ENCODE measurements at places on chromosomes 4 and X.

- no peak for DNase-seq
Observed at GRCh38 chr4:164350061-164350460, 403.9 kb upstream of the SMIM31 start.

DNA sequence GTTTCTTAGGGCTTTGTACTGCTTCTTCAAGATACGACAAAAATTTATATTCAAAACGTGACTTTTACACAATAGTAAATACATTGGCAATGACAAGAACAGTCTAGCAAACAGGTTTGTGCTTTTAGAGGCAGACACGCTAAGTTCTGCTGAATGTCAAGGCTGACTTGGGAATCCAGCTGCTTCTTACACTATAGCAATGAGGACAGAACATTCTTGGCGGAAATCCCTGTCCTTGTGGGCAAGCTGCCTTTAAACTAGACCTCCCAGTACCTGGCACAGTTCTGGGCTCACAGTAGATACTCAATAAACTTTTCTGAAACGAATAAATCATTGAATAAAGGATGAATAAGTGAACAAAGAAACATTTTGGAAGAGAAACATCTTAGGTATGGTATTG lies 148.2 kb downstream of the RASL11B start:
- DNase-seq: no peak

DNA sequence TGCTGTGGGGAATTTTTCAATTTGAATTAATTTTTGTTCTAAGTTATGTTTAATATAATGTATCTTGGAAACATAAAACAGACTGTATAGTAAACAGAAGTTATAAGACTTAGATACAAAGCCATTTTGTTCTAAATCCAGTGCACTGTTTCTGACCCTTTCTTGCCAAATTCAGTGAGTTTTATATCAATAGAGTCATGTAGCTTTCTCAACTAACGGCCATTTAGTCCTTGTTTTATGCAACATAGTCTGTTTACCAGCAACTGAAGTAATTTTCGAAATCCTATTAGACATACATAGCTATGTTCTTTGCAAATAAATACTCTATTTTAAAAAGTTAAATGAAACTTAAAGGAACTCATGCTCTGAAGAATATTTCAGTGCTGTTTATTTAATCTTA lies 242.8 kb downstream of the ADGRL3 start:
- no peak for DNase-seq

GRCh38 chrX:29798469-29798868 lies 416.9 kb upstream of the MAGEB2 start:
- DNase-seq: no peak

DNA sequence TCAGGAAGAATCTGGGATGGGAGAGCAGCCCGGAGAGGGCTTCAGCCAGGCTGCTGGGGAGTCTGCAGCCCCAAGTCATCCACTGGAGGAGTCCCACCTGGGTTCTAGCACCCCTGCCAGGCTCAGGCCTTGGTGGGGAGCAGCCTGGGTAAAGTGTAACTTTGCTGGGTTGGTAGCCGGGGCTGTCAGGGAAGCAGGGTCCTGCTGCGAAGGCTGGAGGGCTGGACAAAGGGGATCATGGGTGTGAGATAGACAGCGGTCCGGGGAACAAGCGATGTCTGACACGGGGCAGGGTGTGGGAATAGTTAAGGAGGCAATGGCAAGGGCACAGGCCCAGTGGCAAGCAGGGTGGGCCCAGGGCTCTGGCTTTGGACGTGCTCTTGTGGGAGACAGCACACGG lies 37.6 kb downstream of the PDHA1 start:
- no peak for DNase-seq

- no peak for DNase-seq
Observed at GRCh38 chr4:8329560-8329858, 60.0 kb downstream of the HTRA3 start.

DNA sequence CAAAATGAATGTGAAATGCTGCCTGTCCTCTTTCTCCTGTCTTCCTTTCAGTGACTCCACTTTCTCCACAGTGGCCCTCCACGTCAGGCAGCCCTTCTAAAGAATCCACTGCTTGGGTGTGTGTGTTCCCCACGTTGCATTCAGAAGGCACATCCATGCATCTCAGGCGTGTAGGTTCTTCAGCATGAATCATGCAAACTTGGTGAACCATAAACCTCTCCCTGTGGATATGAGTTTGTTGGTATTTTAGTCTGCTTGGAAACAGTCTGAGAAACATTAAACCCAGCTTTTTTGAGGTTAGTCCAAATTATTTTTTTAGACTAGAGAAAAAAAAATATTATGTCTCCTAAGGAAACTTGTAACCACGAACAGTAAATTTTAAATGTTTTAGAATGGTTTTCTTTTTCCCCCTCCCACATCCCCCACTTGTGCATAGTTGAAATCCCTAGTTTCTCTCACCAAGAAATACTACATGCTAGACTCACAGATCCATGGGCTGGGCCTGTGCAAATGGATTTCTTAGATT lies 251.6 kb downstream of the CBR4 start:
- no peak for DNase-seq

DNA sequence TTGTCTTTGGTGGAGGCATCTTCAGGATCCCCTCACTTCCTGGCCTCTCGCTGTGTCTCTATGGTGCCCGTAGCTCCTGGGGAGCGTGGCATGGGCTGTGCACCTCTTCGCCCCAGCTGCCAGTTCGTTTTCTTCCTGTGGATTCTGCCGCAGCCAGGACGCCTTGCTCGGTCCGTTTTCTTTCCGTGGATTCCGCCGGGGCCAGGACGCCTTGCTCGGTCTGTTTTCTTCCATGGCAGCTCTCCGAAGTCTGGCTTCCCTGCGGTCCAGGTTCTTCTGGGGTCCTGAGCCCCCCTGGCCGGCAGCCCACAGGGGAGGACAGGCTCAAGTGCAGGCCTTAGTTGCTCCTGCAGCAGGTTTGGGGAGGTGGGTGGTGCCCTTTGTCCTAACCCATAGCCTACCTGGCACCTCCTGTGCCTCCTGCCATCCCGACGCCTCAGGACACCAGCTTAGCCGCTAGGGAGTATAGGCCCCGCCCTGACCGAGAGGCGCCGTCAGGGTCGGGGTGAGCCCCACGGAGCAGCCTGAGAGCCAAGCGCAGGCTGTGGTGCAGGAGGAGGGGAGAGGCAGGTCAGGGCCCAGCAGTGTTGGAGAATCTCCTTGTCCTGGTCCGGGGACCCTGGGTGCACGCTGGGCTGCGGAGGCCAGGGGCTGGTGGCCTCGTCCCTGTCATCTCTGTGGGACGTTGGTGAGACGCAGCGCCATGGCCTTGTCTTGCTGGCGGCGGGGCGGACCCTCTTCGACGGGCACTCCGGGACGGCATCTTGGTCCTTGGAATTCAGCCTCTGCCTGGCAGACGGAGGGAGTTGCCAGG lies 27.1 kb downstream of the UVSSA start:
- DNase-seq: no peak

- no peak for DNase-seq
Observed at GRCh38 chr4:5776510-5776909, 65.5 kb downstream of the EVC start.

DNA sequence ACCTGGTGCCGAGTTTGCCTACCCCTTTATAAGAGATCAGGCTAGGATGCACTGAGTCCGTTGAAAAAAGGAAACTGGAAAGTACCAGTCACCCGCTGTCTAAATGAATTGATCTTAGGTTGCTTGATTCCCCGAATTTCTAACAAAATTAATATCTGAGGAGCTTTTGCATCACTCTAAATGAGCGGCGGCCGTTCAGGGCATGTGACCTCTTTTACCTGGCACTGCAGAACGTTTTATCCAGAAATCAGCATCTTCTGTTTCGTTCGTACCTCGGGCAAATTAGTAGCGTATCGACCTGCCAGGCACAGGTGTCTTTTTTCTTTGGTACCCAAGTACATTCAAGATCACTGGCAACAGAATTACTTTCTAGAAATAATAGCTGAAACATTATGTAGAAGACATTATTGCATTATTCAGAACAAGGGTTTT lies 876 bp downstream of the KLHL2 start:
- DNase-seq: peak; percentile 56

- no peak for DNase-seq
Observed at GRCh38 chr4:148007314-148007760, 275.4 kb downstream of the ARHGAP10 start.

GRCh38 chr4:113955948-113956347 lies 23.5 kb downstream of the ARSJ start:
- DNase-seq: no peak

GRCh38 chr4:91325495-91325894 lies 978.3 kb upstream of the GRID2 start:
- no peak for DNase-seq

GRCh38 chr4:147019091-147019490 lies 73.4 kb upstream of the TTC29 start:
- peak; percentile 72 for DNase-seq

DNA sequence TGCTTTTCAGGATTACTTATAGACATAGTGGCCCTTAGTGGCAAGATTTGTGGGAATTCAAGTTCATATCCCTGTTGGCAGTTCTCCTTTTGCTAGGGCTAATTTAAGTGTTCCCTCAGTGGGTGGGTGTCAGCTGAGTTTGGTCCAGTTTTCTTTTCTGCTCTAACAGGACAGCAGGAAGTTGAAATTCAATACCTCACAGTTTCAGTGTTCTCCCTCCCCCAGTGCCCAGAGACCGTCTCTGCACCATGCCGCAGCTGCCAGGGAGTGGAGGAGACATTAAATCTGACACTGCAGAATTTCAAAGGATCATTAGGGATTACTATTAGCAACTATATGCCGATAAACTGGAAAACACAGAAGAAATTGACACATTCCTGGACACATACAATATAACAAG lies 50.7 kb downstream of the UBE2NL start:
- DNase-seq: no peak

DNA sequence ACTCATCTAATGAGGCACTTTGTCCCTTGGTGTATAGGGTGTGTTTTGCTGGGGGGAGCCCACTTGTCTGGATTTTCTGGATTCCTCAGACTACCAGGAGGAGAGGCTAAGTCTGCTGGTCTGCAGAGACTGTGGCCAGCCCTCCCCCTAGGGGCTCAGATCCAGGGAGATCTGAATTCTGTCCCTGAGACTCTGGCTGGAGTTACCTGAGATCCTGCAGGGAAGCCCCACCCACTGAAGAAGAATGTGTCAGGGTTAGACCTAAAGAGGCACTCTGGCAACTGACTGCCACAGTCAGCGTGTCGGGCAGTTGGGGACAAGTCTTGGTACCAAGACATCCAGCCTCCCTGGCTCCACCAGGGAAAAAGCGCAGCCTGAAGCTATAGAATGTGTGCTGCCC lies 138.9 kb downstream of the DCAF12L2 start:
- DNase-seq: no peak

DNA sequence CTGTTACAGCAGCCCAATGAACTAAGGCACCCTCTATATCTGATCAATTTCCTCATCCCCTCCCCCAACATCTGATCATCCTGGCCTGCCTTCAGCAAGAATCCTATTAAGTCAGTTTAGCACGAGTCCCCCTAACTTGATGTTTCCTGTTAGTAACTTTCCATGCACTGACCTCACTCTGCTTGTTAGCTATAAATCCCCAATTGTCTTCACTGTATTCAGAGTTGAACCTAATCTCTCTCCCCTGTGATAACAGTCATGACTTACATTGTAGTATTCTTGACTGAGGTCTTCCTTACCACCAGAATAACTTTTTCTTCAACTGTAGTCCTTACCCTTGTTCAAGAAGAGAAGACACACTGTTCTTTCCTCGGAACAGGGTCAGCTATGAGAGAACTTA lies 8.5 kb downstream of the ANXA5 start:
- DNase-seq: no peak

- DNase-seq: peak; percentile 31
Observed at GRCh38 chrX:154019061-154019621, 561 bp downstream of the IRAK1 start.

GRCh38 chrX:84363051-84363450 lies 139.2 kb downstream of the HDX start:
- DNase-seq: no peak

GRCh38 chr4:48706736-48707135 lies 73.3 kb downstream of the FRYL start:
- DNase-seq: peak; percentile 12

GRCh38 chrX:53882331-53882730 lies 161.9 kb downstream of the PHF8 start:
- no peak for DNase-seq

DNA sequence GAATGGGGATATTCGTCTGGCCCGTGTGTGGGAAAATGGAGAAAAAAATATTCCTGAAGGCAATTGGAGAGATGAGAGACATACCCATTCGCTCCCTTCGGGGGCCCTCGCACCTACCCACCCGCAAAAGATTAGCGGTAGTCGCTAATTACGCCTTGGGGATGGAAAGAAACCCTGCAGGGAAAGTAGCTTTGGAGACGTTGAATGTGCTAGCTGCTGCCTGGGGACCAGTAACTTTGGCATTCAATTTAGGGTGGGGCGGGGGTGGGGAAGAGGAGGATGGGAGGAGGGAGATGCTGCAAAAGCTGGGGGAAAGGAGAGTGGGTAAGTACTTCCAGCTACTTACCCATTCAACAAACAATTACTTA lies 407 bp upstream of the ZC4H2 start:
- no peak for DNase-seq

DNA sequence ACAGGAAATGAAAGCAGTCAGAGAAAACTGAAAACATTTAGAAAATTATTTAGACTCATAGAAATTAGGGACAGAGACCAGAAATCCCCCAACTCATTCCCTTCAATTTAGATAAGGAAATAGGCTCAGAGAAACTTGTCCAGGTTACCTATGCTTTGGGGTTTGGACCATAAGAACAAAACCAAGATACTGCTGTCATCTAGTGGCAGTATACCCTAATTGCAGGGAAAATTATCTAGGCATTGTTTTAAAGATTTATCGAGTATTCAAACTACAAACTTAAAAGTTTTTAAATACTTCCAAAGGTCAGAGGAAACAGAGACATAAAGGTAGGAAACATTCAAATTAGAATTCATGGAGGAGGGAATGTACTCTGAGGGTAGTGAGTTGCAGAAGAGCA lies 67.0 kb upstream of the KLHL13 start:
- no peak for DNase-seq

- no peak for DNase-seq
Observed at GRCh38 chr4:127776620-127777019, 5.5 kb upstream of the HSPA4L start.

- DNase-seq: no peak
Observed at GRCh38 chr4:182521011-182521410, 277.8 kb downstream of the TENM3 start.

GRCh38 chr4:113446019-113446418 lies 315.5 kb downstream of the CAMK2D start:
- DNase-seq: no peak

GRCh38 chr4:170008371-170008770 lies 17.8 kb downstream of the MFAP3L start:
- no peak for DNase-seq

DNA sequence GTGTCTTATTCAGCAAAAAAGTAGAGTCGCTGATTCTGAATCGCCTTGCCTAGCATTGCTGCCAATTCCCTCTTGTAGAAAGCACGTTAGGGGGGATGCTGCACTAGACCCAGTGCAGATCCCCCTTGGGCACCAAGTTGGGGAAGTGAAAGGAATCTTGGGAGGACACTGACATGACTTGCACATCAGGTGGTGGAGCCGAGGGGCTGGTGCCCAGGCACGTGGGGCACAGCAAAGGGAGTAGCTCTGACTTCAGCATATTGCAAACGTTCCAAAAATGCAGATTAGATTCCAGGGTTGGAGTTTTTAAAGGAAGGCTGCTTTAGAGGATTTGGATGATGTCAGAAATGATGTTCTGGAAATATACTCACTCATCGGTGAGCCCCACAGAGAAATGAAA lies 47.4 kb upstream of the GPM6B start:
- no peak for DNase-seq
